ENCODE measurements at places on chromosomes 5 and 9.

- no peak for DNase-seq
Observed at GRCh38 chr5:73480500-73480899, 17.7 kb upstream of the BTF3 start.

DNA sequence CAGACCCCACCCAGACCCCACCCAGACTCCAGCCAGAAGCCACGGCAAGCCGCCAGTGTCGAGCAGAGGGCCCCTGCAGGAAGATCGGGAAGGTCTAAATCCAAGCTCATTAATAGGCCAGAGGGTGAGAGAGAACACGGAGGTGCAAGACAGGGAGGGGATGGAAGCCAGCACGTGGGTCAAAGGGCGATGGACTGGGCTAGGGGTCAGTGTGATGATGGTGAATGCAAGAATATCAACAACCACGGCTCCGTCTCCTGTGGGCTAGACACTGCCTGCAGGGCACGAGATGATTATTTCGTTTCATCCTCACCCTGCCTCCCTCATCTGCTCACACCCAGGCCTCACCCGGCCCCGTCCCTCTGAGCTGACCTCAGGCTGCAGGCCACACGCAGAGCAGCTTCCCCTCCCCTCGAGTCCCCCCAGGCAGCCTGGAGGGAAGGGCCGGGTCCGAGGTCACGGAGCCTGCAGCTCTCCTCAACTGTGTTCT, 122.0 kb downstream of the COL23A1 start:
- no peak for DNase-seq

- DNase-seq: no peak
Observed at GRCh38 chr9:134343637-134344036, 17.4 kb downstream of the RXRA start.

DNA sequence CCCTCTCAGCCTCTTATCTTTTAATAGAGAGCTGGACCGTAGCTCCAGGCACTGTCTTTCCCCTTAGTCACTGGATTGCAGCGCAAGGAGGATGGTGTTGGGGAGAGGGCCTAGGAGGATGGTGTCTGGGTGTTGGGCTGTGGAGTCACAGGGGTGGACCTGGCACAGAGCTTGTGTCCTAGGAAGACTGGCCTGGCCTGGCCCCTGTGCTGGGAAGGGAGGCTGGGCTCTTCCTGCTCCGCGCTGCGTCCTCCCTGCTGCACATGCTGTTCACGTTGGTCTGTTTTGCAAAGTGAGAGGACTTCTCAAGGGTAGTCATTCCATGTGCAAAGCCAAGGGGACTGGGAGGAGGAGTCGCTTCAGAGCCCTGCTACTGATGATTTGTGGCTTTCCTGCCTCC, 123.9 kb downstream of the EHMT1 start:
- DNase-seq: no peak

DNA sequence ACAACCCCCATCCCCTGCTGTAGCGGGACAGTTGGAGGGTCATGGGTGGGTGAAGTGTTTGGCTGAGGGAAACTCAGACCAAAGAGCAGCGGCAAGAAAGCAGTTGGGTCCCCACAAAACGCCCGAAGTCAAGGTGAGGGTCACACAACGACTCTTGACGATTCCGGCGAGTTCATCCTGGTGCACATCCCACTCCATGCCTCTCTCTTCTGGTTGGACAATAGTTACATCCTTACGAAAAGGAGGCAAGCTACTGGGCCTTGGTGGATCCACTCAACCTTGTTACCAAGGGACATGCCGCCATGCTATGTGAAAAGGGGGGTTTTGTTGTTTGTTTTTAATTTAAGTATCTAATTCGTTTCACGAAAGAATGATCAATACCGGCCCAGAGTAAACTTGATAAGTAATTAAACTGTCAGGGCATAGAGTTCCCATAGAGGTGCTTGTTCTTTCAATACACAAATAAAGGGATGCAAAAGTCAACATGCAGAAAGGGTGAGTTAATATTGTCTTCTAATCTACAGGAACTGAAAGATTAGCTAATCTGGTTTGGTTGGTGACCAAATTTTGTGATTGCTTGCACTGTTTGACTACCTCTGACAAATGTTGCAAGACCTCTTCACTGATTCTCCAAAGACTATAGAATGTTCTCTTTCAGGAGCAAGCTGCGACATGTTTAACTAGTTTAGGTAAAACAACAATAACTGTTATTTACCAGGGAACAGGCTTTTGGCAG, 732 bp upstream of the SMIM15 start:
- no peak for DNase-seq

DNA sequence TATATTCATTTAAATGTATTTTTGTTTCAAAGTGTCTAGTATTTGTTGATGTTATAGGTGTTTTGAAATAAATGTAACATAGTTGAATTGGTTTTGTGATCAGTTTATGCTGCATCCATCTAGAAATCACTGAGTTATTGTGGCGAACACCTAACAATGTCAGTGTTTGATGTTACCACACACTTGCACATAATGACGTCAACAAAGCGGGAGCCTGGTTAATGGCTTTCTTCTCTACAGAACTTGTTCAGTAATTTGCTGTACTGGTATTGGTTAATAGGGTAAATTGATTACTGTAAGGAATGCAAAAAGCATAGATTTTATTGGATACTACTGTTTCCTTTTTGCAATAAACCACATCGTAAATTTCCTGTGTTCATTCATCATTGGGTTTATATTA, 133.0 kb downstream of the ATG10 start:
- no peak for DNase-seq
